Left hindlimb (tissue), 1 donor: ENCODE measurements at places on chromosomes 12 and 14.

GRCh38 chr14:93949511-93950075 lies 22.4 kb downstream of the FAM181A start:
- no peak for DNase-seq

- DNase-seq, result no peak
Measured at GRCh38 chr14:51290132-51290531, 50.1 kb downstream of the TMX1 start.

GRCh38 chr14:64942531-64943111 lies at the start of gene GPX2:
GPX2 (minus strand) TSS chr14:64942745; CDS start chr14:64942726, 19 bp downstream.
- no peak for DNase-seq

DNA sequence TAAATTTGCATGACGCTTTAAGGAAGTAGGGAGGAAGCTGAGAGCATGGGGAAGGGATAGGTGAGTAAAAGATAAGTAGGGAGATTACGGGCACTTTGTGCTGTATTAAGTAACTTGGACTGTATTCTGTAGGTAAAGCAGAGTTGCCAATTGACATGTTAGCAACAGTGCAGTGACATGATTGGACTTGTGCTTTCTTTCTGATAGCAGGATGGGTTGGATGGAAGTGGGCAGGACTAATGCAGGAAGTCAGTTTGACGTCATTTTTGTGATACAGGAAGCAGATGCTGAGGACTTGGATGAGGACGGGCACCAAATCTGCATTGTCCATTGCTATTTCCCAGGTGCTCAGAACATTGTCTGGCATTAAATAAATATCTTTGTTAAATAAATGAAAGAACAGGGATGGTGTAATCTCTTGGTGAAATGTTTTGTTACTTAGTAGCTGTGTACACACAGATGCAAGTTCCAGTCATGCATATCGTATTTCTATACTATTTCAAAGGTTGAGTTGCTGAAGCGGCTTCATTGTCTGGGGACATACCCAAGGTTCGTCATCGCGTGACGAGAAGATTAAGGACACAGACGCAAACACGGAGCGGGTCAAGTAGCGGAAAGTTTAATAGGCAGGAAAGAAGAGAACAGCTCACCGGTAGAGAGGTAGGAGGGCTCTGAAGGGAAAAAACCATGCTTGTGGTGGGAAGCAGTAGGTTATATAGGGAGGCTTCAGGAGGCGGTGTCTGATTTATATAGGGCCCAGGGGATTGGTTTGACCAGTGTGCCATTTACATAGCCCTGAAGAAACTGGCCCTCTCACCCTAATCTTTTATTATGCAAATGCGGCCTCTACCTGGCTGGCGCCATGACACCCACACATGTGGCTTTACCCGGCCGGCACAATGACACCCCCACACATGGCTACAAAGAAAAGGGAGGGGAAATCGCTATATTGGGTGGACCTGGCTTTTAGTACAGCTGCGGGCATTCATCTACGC lies 30.7 kb downstream of the GUCY2C start:
- no peak for DNase-seq

- DNase-seq, result peak; percentile 46
Measured at GRCh38 chr12:46831335-46832129, 5.7 kb upstream of the SLC38A4 start.

DNA sequence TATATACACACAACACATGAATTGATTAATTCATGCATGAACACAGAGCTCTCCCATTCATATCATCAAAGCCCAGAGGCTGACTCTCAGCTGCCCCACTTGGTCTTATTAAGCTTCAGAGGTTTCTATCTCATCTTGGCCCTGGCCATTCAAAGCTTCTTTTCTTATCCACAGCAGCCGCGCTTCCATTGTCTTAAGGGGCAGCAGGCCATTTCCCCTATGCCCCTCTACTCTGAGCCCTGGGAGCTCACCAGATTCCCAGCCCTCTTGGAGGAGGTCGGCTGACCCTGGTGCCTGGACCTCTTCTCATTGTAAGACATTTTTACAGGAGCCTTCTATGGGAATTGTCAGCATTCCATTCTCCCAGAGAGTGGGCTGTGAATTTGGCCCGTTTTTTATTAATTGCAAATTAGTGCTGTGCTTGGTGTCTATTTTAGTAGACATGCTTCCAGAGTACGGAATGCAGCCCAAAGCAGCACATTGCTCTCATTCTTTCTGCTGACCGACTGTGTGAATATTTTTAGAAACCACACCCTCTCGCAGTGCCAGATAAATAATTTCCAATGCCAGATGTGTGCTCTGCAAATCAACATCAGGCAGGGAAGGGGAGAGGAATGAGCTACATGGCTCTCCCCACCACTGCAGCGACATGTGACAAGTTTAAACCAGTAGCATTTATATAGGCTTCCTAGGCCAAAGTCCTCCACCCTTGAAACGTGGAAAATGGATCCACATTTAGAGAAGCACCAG lies 58.5 kb downstream of the NUAK1 start:
- peak; percentile 59 for DNase-seq

- DNase-seq, result peak; percentile 67
Measured at GRCh38 chr12:57452181-57452936, 2.7 kb upstream of the INHBE start.

DNA sequence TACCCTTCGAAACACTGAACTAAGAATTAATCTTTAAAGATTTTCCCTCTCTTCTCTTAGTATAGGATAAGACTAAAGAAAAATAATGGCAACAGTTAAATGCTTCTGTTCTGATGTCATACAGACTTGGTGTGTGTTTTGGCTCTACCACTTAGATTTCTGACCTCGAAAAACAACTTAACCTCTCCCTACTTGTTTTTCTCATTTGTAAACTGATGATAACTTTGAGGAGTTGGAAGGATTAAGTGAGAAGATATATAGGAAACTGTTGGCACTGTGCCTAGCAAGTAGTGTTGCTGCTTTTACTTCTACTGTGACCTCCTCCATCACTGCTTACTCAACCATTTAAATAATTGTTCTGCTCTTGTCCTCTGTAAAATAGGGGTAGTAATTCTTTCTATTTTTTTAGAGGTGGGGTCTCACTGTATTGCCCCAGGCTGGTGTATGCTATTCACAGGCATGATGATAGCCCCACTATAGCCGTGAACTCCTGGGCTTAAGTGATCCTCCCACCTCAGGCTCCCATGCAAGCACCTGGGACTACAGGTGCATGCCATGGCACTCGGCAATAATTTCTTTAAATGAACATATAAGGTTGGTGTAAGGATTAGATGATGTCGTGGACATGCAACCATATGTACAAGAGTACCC lies 22.4 kb downstream of the PALS1 start:
- DNase-seq, result no peak

GRCh38 chr12:9066183-9066623 lies 49.5 kb downstream of the A2M start:
- DNase-seq, result no peak

GRCh38 chr12:108916336-108916735 lies 36.4 kb downstream of the DAO start:
- no peak for DNase-seq

- peak; percentile 56 for DNase-seq
Measured at GRCh38 chr12:7190268-7191055, 976 bp downstream of the PEX5 start.

GRCh38 chr14:101405171-101405883 lies 156.0 kb upstream of the DIO3 start:
- DNase-seq, result no peak

DNA sequence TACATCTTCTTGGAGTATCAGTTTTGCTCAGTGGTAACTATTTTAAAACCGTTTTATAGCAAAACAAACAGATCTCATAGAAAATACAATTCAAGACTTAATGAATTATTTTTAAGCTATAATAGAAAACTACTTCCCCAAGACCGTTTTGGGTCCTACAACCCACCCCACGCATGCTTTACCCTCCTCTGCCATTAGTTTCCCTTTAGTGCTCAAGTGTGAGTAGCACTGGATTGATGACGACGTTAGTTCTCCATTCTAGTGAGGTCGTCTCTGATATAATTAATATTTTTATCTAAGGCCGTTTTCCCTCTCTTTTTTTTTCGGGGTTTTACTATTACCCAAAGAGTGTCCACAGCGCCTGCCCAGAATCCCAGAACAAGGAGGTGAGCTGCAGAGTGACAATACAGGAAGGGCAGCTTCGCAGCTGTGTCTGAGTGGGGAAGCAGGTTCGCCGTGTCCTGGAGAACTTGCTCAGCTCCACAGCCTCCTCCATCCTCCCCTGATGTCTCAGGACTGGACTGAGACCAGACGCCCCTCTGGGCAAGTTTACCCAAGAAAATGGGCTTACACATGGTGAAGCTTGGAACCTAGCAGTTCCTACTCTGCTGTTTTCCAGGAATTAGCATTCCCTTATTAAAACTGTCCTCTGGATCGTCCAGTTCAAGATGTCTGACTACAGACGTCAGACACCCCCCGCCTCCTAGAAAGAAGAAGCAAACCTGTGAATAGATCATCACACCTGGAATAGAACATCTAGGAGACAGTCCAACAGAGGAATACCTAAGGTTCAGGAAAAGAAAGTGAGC lies 31.9 kb upstream of the MON2 start:
- no peak for DNase-seq

DNA sequence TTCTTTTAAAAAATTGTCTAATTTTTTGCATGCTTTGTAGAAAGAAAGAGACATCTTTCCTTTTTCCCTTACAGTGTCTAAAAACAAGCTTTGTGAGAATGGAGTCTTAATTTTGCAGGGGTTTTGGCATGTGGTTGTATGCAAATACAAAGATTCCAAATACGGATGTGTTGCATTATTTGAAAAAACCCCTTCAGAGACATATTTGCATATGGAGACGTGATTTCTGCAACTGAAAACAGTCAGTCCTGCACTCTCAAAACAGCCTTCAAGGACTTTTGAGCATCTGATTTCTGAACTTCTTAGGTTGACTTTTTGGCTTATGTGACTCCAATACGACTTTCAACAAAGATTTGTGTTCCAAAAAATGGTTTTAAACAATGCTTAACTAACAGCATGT lies 7.8 kb downstream of the IRAK3 start:
- no peak for DNase-seq

- DNase-seq, result no peak
Measured at GRCh38 chr12:101414533-101415119, 7.1 kb upstream of the ARL1 start.

DNA sequence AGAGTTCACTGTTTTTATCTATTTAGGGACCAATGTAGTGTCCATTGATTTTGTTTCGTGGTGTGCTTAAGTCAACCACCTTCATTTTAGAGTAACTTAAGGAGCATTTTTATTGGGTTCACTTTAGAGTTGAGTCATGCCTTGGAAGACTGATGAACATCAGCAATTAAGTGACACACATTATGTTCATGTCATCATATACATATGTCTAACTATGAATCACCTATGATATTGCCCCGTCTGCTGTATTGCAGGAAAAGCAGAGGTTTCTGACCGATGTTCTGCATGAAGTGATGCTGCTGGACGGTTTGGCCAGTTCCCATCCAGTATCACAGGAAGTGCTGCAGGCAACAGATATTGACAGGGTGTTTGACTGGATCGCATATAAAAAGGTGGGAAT lies 227.1 kb downstream of the TRHDE start:
- DNase-seq, result no peak

DNA sequence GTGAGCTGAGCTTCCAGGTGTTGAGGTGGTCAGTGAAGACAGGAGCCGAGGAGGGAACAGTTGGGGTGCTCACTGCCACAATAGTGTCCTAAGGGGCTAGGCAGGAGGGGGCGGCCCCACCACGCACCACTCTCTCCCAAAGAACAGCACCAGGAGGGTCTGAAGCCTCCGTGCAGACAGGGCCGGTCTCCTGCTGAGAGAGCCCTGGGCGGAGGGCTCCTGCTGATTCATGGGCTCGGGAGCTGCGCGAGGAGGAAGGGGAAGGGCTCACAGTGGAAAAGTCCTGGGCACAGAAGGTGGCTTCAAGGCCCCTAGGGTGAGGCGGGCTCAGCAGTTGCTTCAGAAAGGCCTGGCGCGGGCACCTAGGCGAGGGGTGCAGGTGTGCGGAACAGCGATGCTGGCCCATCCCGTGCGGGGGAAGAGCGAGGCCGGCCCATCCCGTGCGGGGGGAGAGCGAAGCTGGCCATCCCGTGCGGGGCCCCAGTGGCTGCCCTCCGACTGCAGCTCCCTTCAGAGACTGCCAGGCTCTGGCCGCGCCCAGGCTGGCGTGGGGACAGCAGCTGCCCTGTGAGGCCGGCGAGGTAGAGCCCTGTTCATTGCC lies 176.7 kb downstream of the ADGRD1 start:
- DNase-seq, result peak; percentile 19

DNA sequence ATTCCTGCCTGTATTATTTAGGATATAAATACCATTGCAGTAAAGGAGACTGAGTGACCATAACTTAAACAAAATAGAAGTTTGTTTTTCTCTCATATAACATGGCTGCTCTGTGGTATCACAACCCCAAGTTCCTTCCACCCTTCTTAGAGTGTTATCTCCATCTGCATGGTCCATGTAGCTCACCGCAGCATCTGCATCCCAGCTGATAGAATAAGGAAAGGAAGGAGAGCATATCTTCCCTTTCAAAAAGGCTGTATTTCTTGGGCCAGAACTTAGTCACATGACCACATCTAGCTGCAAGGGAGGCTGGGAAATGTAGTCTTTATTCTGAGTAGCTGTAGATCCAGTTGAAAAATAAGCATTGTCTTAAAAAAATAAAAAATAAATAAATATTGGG lies 184.8 kb upstream of the NUDT4 start:
- DNase-seq, result no peak

DNA sequence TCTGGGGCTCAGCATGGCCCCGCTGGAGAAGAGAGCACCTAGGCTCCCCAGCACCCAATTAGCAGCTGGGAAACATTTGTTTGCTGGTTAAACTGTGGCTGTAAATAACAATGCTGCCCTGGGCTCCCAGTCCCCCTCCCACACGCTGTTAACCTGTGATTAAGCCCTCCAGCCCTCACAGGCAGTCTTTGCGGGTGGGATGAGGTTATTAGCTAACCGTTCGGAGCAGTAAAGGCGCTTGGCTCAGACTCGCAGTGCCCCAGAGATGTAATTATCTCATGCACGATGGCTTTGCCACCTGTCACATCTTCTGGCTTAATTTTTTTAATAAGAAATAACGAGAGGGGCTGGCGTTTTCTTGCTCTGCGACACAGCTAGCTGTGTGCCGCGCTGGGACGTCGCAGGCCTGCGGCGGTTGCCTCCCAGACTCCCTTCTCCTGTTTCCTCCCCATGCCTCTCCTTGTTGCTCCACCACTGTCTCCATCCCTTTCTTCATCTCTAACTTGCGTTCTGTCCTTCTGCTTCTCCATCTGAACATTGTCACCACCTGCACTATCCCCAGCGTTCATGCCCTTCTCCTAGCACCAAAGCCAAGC lies 239.2 kb upstream of the FKBP4 start:
- no peak for DNase-seq

- no peak for DNase-seq
Measured at GRCh38 chr12:38138225-38139221, 178.1 kb upstream of the ALG10B start.

DNA sequence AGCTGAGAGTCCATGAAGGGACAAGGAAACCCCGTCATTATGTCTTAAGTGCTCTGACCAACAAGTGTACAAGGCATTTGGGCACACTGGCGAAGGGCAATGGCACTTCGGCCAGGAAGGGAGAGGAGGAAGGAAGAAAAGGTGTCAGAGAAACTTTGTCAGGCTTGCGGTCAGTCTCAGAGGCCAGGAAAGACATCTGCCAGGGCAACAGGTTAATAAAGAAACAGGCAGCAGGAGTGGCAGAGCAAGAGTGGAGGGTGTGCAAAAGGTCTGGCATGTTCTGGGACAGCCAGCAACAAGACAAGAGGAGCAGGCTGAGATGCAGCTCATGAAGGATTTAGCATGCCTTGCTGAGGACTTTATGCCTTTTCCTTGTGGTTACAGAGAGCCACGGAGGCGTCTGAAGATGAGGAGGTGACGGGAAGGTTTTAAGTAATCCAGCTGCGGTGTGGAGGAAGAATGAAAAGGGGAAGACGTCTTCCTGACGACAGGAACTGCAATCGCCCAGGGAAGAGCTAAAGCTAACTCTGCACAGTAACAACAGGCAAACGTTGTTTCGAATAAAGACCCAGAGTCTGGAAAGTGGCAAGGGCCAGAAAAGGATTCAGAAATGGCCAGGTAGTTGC lies 13.1 kb downstream of the APPL2 start:
- no peak for DNase-seq
